ENCODE measurements at places on chromosomes 2 and 18.

DNA sequence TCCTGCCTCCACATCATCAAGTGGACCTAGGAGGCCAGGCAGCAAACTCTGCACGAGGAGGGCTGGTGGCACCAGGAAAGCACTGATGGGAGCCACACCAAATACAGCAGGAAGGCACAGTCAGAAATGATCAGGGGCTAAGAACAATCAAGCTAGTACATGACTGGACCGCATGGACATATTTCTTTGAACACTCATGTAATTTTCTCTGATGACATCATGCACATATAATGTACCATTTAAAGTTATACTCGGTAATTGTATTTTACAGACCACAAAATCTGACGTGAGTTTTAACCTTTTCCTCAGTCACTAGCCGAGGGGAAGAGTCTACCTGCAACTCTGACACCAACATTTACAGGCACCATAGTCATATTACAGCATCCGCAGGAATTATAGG, 76.7 kb downstream of the XDH start:
- no peak overlapping the region for H3K27ac ChIP-seq
- H3K27me3 ChIP-seq = peaks cover 4% of the 10 kb centered on the region
- DNase-seq = no peak
- H3K36me3 ChIP-seq = no peaks in the 10 kb centered on the region
- H3K4me1 ChIP-seq = no peaks in the 10 kb centered on the region
- no peak overlapping the region for H3K4me3 ChIP-seq

GRCh38 chr2:127431408-127432023, 13.3 kb downstream of the PROC start:
- no peaks in the 10 kb centered on the region for H3K27me3 ChIP-seq
- DNase-seq = no peak
- no peaks in the 10 kb centered on the region for H3K4me1 ChIP-seq
- no peak overlapping the region for H3K27ac ChIP-seq

DNA sequence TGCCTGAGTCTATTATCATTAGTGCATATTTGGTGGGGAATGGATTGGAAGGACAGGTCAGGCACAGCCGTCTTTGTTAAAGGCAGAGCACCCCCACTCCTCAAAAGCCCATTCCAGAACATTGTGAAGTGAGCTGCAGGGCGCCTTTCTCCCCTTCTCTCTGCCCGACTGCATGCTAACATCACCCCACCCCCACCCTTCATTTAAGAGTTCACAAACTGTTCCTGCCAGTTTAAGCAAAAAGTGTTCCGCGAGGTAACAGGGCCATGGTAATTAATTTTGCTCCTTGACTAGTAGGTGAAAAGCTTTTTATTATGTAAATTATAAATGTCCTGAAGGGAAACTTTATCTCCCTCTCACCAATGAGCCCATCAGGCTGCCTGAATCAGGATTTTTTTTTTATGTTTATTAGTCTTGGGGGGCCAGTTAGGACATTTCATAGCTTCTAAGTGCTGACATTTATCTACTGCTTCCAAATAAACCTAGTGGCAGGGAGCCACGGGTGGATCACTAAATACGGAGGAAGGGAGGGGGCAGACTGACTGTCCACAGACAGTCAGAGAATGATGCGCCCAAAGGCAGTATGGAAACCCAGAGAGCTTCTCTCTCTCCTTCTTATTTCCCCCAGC, 99.4 kb downstream of the FTCDNL1 start:
- no peak for DNase-seq
- H3K27ac ChIP-seq = no peak overlapping the region
- H3K36me3 ChIP-seq = no peaks in the 10 kb centered on the region
- peaks cover 19% of the 10 kb centered on the region for H3K27me3 ChIP-seq

DNA sequence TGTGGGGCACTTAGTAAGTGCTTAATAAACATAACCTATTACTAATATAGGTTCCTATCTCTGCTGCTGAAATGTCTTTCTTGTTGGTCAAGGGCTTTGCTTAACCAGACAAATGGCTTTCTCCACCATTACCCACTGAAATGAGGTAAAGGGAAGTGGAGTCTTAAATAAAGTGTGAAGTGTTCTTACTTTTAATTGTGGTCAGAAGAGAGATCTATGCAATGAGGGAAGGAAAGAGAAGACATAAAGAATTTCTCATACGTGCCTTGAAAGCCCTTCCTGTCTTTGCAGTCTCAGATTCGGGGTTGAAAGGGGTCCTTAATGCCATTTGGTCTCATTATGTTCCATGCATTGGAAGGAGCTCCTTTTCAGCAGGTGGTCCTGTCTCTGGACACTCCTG, 6.9 kb upstream of the CXCR4 start:
- H3K27me3 ChIP-seq = no peaks in the 10 kb centered on the region
- no peaks in the 10 kb centered on the region for H3K36me3 ChIP-seq
- H3K4me3 ChIP-seq = no peak overlapping the region
- H3K27ac ChIP-seq = no peak overlapping the region

- peaks cover 5% of the 10 kb centered on the region for H3K27me3 ChIP-seq
- no peak overlapping the region for H3K27ac ChIP-seq
- DNase-seq = no peak
- H3K4me3 ChIP-seq = no peak overlapping the region
Observed at GRCh38 chr2:128347701-128348539, 29.3 kb upstream of the HS6ST1 start.

DNA sequence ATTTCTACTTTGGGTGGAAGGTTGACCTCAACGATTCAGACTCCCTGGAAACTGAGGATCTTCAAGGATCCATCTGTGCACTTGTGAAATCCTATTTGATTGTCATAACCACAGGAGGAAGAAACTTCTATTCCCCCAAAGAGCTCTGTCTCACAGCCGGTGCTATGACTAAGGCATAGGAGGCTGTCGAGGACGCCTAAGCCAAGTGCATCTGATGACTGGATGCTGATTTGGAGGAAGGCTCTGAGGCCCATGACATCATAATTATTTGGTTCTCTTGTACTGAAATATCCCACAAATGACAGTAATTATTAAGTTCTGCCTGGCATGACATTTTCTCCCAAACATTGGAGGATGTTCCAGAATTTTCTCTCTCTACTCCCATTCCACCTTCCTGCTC, 13.8 kb upstream of the KCNF1 start:
- peaks cover 23% of the 10 kb centered on the region for H3K27me3 ChIP-seq
- H3K4me1 ChIP-seq = no peaks in the 10 kb centered on the region
- no peak overlapping the region for H3K4me3 ChIP-seq
- DNase-seq = no peak

- H3K4me3 ChIP-seq = no peak overlapping the region
- no peaks in the 10 kb centered on the region for H3K4me1 ChIP-seq
- no peak overlapping the region for H3K27ac ChIP-seq
- no peaks in the 10 kb centered on the region for H3K27me3 ChIP-seq
- H3K36me3 ChIP-seq = no peaks in the 10 kb centered on the region
- peak; percentile 28 for DNase-seq
Observed at GRCh38 chr18:11865071-11865470, 13.9 kb downstream of the CHMP1B start.

DNA sequence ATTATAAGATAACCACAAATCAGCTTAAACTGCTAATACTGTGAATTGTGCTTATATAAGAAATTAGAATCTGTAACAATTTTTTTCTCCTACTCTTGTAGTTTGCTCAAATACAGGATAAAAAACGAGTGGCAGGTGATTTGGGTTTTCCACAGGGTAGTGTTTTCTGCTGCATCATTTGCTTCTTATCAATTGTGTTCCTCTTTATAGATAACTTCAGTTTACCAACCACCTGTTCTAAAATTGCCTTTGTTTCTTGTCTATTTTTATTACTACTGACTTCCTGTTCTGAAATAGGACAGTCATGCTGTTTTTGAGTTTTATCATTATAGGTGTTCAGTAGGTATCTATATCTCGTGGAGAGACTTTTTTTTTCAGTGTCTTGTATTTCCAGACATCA, 56.9 kb downstream of the MFSD6 start:
- H3K27me3 ChIP-seq = no peaks in the 10 kb centered on the region
- peaks cover 43% of the 10 kb centered on the region for H3K4me1 ChIP-seq
- no peak overlapping the region for H3K27ac ChIP-seq
- no peaks in the 10 kb centered on the region for H3K36me3 ChIP-seq
- DNase-seq = no peak

DNA sequence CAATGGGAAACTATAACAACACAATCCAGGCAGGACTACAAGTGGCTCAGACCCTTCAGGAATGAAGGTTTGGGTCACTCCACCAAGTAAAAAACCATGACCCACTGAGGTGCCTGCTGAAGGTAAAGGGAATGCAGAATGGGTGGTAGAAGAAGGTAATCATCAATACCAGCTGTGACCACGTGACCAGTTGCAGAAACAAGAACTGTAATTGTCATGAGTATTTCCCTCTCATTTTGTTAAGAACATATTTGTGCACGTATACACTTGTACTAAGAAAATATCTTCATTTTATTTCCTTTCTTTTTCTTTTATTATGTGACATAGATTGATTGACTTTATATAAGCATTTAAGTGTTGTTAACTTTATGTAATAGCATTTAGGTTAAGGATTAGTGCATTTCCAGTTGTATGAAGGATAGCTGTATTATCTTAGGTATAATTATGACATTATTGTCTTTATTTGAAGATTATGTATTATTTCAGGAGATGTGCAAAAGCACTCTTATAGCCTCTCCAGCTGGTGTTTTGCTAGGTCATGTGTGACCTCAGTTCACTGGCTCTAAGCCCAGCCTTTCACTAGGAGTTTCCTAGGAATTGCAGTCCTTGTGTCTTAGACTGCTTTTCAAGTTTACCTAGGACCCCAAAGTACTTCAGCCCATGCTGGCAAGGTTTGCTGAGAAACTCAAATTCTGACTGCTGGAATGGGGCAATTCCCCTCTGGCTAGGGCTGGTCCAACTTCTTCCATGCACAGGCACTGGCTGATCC, 125.7 kb upstream of the DPP10 start:
- DNase-seq = no peak
- no peaks in the 10 kb centered on the region for H3K36me3 ChIP-seq
- H3K4me1 ChIP-seq = no peaks in the 10 kb centered on the region
- no peak overlapping the region for H3K27ac ChIP-seq
- peaks cover 8% of the 10 kb centered on the region for H3K27me3 ChIP-seq
- H3K4me3 ChIP-seq = no peak overlapping the region

GRCh38 chr18:73838107-73838506, 309.5 kb downstream of the FBXO15 start:
- H3K4me3 ChIP-seq = no peak overlapping the region
- H3K27ac ChIP-seq = no peak overlapping the region
- H3K4me1 ChIP-seq = no peaks in the 10 kb centered on the region
- no peak for DNase-seq
- H3K27me3 ChIP-seq = no peaks in the 10 kb centered on the region
- no peaks in the 10 kb centered on the region for H3K36me3 ChIP-seq

- H3K4me3 ChIP-seq = no peak overlapping the region
- H3K36me3 ChIP-seq = no peaks in the 10 kb centered on the region
- H3K27me3 ChIP-seq = no peaks in the 10 kb centered on the region
- peaks cover 17% of the 10 kb centered on the region for H3K4me1 ChIP-seq
- H3K27ac ChIP-seq = no peak overlapping the region
- no peak for DNase-seq
Observed at GRCh38 chr2:216884347-216884746, 24.5 kb upstream of the TNP1 start.

DNA sequence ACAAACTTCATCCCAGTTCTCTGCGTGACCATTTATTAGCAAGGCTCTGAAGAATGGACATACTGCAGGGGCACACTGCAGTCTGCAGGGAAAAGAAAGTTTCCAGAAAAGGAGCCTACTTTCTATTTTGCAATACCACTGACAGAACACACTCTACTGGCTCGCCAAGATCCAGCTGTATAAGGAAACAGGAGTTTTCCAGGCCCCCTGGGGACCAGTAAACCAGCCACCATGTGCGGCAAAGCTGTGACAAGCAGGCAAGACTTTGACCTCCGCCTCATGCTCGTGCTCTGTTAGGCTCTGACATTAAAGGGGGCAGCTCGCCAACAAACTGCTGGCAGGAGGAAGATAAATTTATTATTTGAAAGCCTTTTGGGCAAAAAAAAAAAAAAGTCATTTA, 67.3 kb downstream of the CCBE1 start:
- peaks cover 4% of the 10 kb centered on the region for H3K27me3 ChIP-seq
- DNase-seq = no peak
- no peaks in the 10 kb centered on the region for H3K36me3 ChIP-seq
- no peaks in the 10 kb centered on the region for H3K4me1 ChIP-seq
- no peak overlapping the region for H3K27ac ChIP-seq

DNA sequence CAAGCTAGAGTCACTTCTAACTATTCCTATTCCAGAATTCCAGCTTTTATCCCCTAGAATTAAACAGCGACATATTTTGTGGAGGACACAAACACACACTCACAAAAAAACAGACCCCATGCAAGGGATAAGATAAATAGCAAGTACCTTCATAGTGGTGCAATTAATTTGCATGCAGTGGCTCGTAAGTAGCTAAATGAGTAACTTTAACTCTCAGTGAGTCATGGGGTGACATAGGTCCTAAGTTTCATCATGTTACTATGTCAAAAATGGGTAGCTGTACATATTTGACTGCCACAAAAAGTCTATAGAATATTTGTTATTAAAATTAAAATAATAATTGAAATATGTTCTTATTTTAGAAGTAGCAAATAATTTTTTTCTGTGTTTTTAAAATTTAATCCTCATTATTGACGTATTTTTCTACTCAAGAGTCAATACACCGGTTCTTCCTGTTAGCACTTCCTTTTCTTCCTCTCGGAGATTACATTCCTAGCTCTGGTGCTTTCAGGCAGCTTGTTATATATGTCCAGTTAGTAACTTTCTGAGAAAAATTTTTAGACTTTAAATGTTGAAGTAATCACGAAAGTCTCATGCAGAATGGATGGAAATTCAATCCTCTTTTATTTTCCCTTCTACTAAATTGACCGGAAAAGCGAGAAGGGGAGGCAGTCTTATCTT, 247.0 kb downstream of the KCNH7 start:
- H3K4me1 ChIP-seq = no peaks in the 10 kb centered on the region
- DNase-seq = no peak
- no peak overlapping the region for H3K4me3 ChIP-seq
- no peaks in the 10 kb centered on the region for H3K36me3 ChIP-seq
- no peak overlapping the region for H3K27ac ChIP-seq

GRCh38 chr2:239760596-239760995, 264.5 kb downstream of the NDUFA10 start:
- H3K36me3 ChIP-seq = no peaks in the 10 kb centered on the region
- no peak overlapping the region for H3K4me3 ChIP-seq
- H3K27me3 ChIP-seq = peaks cover 6% of the 10 kb centered on the region
- no peak for DNase-seq

GRCh38 chr2:7286120-7286519, 368.9 kb downstream of the RNF144A start:
- H3K4me1 ChIP-seq = no peaks in the 10 kb centered on the region
- DNase-seq = no peak
- H3K27ac ChIP-seq = no peak overlapping the region
- no peak overlapping the region for H3K4me3 ChIP-seq
